ENCODE measurements at places on chromosomes 13 and 19. TPM values are rescaled to one million over a fixed set of nuclear protein-coding genes. Genes with fewer than 3 reads are reported as not detected.

The GARIN5A gene
- 11.6 TPM for total RNA-seq

The PSG1 gene
- not detected for total RNA-seq

The RRAS gene
- total RNA-seq, result 3.9 TPM

- no peak for DNase-seq
Measured at GRCh38 chr19:20925481-20925880, 2.4 kb downstream of the ZNF85 start.

The CEACAM8 gene
- not detected for total RNA-seq

DNA sequence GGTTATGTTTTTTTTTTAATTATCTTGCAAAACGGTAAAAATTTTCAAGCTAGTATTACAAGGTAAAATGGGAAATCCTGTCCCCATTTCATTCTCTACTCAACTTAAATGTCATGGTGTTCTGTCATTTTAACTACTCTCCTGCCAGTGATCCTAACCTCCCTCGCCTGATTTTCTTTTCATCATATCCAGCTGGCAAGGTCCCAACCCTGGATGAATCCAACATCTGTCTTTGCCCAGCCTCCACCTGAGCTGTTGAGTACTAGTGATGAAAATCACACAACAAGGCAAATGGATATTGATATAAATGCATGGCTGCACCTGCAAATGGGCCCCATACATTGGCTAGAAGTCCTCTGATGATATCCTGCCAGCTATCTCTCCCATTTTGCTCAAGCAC lies 6.9 kb upstream of the CDK8 start:
- DNase-seq, result no peak

The RFX1 gene
- total RNA-seq, result 30.6 TPM

GRCh38 chr13:69565334-69565733 lies 542.3 kb upstream of the ATXN8OS start:
- DNase-seq, result no peak

DNA sequence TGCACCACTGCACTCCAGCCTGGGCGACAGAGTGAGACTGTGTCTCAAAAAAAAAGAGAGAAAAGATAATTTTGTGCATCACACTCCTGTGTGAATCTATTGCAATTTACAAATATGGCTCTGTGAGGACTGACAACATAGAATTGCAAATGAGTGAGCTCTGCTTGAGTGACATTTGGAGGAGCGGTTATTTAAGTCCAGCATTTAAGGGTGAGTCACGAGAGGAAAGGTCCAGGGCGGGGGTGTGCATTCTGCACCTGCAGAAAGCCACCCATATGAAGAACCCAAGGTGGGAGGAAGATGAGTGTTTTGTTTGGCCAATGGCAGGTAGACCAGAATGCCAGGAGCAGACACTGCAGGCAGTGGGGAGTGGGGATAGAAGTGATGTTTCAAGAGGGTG lies 58.5 kb downstream of the DGKH start:
- no peak for DNase-seq

The REEP6 gene
- total RNA-seq, result 16.6 TPM

GRCh38 chr13:99314640-99315176 lies 7.5 kb upstream of the GPR183 start:
- DNase-seq, result no peak

The LILRA6 gene
- total RNA-seq, result not detected

- no peak for DNase-seq
Measured at GRCh38 chr13:95323930-95324662, 22.8 kb upstream of the ABCC4 start.

The WDR62 gene
- total RNA-seq, result 9.2 TPM

The SLC7A9 gene
- total RNA-seq, result 5.4 TPM

DNA sequence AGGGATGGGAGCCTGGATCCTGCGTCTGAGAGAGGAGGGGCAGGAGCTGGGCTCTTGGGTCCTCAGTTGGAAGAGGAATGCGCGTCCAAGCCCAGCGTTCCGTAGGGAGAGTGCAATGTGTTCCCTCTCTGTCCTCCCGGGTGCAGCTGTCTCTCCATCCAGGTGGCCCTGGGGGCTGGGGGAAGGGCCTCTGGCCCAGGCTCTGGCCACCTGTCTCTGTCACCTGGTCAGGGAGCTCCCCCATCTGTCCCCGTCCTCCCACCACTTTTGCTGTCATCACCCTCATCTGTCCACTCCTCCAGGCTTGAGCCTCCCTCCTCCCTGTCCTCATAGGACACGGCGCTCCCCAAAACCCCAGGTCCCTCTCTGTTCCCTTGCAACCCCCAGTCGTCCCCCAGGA lies 3.7 kb upstream of the SBK2 start:
- DNase-seq, result no peak

DNA sequence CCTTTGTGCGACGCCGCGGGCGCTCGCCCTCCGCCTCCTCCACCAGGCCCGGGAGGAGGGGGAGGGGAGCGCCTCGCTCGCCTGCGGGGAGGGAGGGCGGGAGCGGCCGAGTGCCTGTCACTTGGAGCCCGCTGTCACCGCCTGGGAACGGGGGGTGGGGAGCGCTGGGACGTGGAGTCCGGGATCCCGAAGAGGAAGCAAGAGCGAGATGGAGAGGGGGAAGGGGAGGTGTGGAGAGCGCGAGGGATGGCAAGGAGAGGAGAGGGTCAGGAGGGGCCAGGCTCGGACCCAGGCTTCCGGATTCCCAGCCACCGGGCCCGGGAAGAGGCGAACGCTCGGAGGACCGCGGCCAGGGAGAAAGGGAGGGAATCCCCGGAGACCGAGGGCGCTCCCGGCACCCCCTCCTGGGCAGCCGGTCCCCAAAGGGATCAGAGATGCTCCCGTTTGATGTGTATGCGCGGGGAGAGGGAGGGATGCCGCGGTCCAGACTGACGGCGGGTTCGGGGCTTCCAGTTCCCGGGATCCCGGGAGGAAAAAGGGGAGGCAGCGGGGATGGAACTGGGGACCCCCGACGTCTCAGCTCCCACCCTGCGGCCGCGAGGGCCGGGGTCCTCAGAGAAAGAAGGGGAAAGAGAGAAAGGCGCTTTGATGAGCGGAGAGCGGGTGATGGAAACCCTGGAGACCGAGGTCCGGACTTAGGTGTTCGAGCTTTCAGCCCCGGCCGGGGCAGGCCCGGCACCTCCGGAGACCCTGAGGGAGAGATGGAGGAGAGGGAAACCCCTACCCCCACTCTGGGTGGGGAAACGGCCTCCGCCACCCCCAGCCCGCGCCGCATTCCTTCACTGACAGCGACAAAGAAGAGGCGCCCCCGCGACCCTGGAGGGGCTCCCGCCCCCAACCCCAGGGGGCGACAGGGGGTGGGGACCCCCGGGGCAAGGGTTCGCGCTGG lies 4.7 kb upstream of the DPF1 start:
- no peak for DNase-seq

The PALM3 gene
- total RNA-seq, result 7.7 TPM

The SYT5 gene
- 4.3 TPM for total RNA-seq

The B3GNT3 gene
- 0.13 TPM for total RNA-seq

The EPS8L1 gene
- total RNA-seq, result 14.4 TPM

DNA sequence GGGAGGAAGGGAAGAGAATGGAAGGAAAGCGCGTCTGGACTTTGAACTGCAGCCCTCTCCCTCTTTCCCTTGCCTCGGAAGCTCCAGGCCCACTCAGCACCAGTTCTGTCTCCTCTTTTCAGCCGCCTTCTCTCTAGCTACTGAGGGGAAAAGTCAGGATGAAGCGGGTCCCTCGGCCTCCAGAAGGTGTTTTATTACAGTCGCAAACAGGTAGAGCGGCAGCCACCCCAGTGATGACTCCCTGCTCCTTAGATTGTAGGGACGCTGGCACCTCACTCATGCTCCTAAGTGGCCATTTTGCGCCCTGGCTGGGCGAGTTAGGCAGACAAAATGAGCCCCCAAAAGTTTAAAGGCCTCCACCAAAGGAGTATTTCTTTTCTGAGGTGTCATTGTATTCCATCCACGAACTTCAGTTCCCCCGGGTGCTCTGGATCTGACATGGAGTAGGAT lies 954 bp upstream of the STK24 start:
- no peak for DNase-seq

The EEF1AKMT1 gene
- 12.9 TPM for total RNA-seq

The KLF1 gene
- total RNA-seq, result not detected

GRCh38 chr13:108269601-108270328 lies at the start of gene TNFSF13B:
TSS of gene TNFSF13B (plus strand) at chr13:108269718. CDS start at chr13:108269896, 178 bp downstream.
- peak; percentile 13 for DNase-seq

- DNase-seq, result no peak
Measured at GRCh38 chr13:73505376-73505890, 446.6 kb downstream of the KLF5 start.

The RPL13A gene
- 2,783 TPM for total RNA-seq

The PRTN3 gene
- total RNA-seq, result not detected

DNA sequence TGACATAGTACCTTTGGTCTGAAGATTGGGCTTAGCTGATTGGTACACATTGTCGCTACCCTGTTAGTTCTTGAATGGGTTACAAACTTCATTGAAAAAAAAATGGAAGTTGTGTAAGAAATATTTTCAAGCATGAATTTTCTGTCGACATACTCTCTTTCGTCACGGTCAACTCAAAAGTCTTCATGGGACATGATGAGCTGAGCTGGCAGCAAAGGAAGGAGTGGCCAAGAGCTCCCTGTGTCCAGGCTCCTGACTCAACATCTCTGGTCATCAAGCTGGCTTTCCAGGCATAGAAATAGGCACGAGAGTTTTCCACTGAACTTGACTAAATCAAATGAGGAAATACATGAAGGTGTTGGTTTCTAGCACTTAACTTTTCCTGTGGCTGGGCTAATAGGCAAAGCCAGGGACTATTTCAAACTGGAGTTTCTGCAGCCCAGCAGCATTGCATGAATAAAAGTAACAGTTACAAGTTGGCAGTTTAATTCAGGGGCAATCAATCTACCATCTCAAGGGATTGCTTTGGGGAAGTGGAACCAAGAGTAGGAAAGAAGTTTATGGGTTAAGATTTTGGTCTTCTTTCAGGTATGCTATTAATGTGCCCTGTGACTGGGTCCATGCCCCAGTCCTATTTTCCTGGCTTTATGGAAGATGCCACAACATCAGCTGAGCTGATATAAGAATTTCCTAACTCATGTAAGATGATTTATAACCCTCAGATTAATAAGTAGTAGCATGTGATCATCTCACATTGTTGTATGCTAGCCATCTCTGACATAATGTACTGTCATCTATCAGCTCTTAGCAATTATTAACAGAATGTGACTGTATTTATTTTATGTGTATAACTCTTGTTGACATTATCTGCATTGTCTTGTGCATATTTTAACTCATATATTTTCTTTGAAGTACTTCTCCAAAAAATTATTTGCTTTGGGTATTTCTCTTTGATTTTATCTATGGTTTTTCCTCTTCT lies 385.8 kb downstream of the DLEU7 start:
- DNase-seq, result no peak

DNA sequence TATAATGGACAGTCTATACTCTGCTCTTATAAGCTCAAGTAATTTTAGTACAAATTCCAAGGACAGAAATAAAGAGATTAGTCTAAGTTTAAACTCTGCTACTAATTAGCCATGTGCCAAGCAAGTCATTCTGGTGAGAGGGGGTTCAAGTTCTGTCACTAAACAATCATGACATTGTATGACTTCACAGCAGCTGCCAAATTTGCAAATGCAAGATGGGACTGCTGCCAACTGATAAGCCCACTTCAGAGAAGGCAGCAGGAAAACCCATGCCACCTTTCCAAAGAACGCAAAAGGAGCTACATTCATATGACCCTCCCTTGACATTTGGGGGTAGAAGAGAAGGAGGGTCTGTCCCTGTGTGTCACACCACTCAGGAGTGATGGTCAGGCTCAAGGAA lies 60.7 kb upstream of the RFXAP start:
- DNase-seq, result no peak

DNA sequence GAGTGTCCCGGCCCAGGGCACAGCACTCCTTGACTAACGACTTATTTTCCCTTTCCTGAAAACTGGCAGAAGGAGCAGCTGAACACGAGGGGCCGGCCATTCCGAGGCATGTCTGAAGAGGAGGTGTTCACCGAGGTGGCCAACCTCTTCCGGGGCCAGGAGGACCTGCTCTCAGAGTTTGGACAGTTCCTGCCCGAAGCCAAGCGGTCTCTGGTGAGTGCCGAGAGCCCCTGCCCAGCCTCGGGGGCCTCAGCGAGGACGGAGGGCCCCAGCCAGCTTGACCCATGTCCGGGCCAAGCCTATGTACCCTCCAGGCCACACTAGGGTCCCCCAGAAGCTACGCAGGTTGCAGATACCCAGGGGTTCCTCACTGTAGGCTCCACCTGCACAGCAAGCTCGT lies 17.7 kb downstream of the SIN3B start:
- DNase-seq, result no peak

The C19orf73 gene
- total RNA-seq, result 1.5 TPM

DNA sequence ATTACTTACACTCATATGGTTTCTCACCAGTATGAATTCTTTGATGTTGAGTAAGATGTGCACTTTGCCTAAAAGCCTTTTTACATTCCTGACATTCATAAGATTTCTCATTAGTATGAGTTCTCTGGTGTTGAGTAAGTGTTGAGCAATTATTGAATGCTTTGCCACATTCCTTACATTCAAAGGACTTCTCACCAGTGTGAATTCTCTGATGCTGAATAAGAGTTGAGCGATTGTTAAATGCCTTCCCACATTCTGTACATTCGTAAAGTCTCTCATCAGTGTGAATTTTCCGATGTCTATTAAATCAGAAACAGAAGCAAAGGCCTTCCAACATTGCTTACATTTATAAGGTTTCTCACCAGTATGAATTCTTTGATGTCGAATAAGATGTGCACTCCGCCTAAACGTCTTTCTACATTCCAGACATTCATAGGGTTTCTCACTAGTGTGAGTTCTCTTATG lies 14.2 kb upstream of the ZFP30 start:
- no peak for DNase-seq

- no peak for DNase-seq
Measured at GRCh38 chr13:50699874-50700663, 143.4 kb downstream of the DLEU7 start.

The ZIM2 gene
- total RNA-seq, result not detected

DNA sequence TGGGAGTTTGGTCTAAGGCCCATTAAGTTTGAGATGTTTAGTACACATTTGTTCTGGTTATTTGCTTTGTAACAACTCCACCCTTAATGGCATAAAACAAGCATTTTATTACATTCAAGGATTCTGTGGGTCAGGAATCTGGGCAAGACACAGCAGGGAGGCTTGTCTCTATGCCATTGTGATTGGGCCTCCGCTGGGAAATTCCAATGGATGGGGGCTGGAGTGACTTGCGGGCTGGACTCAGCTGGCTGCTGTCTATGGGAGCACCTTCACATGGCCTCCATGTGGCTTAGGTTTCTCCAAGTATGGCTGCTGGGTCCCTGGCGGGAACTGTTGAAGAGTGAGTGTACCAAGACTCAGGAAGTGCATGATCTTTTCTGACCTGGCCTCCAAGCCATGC lies 159.0 kb downstream of the PAN3 start:
- no peak for DNase-seq

DNA sequence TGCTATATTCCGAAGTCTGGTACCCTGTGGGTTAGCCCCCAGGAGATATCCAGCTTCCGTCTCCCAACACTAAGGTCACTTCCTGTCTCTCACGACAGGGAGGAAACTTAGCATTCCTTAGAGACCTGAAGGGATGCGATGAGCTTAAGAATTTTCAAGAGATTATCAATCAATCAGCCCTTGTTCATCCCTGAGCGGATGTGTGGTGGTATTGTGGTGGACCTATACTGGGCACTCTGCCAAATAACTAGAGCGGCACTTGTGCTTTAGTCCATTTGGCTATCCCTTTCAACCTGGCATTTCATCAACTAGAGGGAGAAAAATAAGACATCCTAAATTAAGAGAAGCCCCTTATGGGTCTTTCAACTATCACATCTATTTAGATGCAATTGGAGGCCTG lies 30.9 kb upstream of the ZNF562 start:
- no peak for DNase-seq

The ZNF534 gene
- 0.22 TPM for total RNA-seq
